ENCODE measurements at places on chromosomes 4 and X.

GRCh38 chr4:113674733-113675132, 86.8 kb downstream of the CAMK2D start:
- DNase-seq = no peak

DNA sequence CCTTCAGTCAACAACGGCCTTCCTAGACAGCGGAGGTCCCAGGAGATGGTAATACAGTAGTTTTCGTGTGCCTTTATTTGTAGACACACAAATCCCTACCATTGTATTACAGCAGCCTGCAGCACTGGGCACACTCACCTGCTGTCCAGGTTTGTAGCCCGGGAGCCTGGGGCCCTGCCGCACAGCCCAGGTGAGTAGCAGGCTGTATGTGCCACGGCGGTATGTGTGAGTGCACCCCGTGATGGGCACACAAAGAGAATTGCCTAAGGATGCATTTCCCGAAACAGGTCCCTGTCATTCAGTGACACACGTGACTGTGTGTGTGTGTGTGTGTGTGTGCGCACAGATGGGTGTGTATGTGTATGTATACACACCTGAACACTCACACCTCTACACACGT, 8.1 kb upstream of the SLC25A6 start:
- no peak for DNase-seq

- no peak for DNase-seq
Measured at GRCh38 chr4:120568731-120569130, 353.8 kb downstream of the PRDM5 start.

DNA sequence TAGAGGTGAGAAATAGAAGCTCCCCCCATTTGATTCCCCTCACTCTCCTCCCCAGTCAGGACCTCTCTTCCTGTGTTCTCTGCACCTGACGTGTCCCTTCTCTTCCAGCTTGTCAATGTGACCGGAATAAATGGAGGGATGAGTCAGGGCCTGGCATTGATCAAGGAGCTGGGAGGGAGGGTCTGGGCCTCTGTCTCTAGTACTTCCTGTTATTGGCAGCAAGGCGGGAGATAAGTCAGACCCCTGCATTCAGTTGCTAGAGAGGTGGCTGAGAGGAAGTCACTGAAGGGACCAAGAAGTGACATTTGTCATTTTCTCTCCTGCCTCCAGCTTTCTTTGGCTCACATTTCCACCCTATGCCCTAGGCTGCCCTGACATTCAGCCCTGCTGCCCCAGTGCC, 35.1 kb upstream of the ZNF41 start:
- DNase-seq = no peak

DNA sequence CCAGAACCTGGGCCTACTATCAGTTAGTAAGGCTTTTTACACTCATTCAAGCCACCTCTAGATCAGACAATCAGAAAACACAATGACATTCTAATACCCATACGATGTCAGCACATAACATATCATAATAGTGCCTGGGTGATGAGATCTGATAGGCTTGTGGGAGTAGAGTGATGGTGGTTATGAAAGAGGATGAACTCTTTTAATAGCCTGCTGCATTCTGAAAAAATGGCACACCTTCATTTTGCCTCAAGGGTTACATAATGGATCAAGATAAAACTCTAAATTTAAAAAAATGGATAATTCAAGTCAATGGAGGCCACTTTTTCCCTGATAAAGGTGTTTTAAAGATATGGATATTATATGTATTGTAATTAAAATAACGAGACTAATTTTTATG, 215.6 kb downstream of the MAML3 start:
- DNase-seq = no peak

GRCh38 chr4:148030193-148030873, 298.4 kb downstream of the ARHGAP10 start:
- DNase-seq = no peak

DNA sequence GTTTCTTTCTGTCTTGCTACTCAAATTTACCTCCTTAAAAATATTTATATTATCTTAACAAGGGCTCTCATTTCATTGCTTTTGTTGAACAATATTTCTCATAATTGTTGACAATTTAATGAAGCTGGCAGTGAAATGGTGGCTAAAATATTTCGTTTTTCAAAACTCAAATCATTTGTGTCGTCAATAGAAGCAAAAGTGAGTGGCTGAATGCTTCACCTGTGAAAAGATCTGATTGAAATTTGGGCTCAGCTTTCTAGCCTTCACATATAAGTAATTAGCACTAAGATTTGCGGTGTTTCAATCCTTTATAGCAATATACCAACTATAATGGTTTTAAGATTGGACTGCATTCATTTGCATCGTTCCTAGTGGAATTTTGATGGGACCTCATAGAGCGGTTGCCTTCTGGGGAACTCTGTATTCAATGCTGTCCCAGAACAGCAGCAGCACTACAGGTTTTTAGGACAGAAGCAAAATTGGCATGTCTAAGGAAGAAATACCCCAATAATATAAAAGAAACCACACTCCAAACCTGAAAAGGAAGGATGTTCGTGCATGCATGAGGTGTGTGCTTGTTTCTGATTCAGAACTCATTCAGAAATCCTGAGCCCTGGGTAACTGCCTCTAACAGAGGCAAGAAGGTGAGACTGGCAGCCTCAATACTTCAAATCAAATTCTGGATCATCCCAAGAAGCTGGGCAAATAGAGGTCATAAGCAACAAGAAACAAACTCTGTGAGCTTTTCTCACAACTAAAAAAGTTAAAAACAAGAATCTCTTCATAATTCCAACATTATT, 2.5 kb downstream of the CXCL1 start:
- no peak for DNase-seq

- no peak for DNase-seq
Measured at GRCh38 chr4:140661550-140661949, 92.8 kb upstream of the UCP1 start.

- no peak for DNase-seq
Measured at GRCh38 chr4:111027526-111027925, 404.6 kb upstream of the PITX2 start.

GRCh38 chrX:20263474-20263873, 3.2 kb downstream of the RPS6KA3 start:
- DNase-seq = no peak

- DNase-seq = no peak
Measured at GRCh38 chr4:154714339-154715040, 29.3 kb upstream of the LRAT start.

- DNase-seq = no peak
Measured at GRCh38 chr4:150325872-150326271, 247.6 kb downstream of the DCLK2 start.

All from right atrium auricular region (tissue), 2 donors.